ENCODE measurements at places on chromosomes 7 and 10.

- no peak for DNase-seq
These were observed 34.4 kb downstream of the FHIP2A start for GRCh38 chr10:114855776-114856543.

DNA sequence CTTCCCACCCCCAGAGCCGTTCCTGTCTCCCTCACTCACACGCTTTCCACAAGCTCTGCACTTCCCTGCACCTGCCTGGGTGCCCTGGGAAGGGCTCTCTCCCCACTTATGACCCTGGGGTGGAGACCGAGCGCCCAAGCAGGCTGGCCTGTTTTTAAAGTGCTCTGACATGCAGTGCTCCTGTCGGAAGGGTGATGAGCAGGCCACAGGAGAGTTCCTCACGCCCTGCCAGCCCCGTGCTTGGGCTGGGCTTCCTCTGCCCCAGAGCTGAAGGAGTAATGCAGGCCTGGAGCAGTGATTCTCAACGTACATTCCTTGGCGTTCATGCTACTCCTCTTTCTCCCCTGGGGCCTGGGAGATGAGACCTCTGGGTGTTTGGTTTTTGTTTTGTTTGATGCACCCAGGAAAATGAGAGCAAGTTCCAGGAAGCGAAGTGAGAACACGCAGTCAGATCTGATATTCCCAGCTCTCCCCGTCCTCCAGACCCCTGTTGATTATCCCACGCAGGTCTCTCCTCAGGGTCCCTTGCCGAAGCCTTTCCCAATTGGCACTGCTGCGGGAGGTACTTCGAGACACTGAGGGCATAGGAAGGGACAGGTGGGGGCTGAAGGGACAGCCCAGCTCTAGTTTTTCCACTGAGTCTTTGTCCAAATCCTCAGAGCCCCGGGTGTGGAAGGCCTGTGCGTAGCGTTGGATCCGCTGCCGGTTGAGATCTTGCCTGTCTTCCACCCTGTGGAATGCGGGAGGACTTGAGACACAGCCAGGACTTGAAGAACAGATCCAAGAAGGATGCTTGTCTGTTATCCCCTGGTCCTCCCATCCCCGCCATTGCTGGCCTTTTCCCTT is 14.1 kb downstream of the TRPV6 start:
- no peak for DNase-seq

GRCh38 chr10:49277973-49278372 is 21.0 kb upstream of the C10orf71 start:
- no peak for DNase-seq

GRCh38 chr7:138864667-138865066 is 66.7 kb upstream of the ATP6V0A4 start:
- DNase-seq, result no peak

GRCh38 chr10:49356944-49357343 is 38.9 kb downstream of the DRGX start:
- DNase-seq, result no peak

- DNase-seq, result no peak
These were observed 392.8 kb upstream of the KLF6 start for GRCh38 chr10:4177791-4178190.
